ENCODE measurements at places on chromosomes 12 and 14.

- DNase-seq: peak; percentile 96
Measured at GRCh38 chr12:46160101-46160980, 108.5 kb downstream of the SLC38A1 start.

- no peak for DNase-seq
Measured at GRCh38 chr12:93447555-93448290, 6.0 kb upstream of the UBE2N start.

- DNase-seq: no peak
Measured at GRCh38 chr12:47650469-47650868, 55.4 kb downstream of the RPAP3 start.

GRCh38 chr12:82691513-82691912 lies 4.8 kb downstream of the TMTC2 start:
- no peak for DNase-seq

- DNase-seq: no peak
Measured at GRCh38 chr14:94483071-94483451, 7.1 kb upstream of the SERPINA9 start.

DNA sequence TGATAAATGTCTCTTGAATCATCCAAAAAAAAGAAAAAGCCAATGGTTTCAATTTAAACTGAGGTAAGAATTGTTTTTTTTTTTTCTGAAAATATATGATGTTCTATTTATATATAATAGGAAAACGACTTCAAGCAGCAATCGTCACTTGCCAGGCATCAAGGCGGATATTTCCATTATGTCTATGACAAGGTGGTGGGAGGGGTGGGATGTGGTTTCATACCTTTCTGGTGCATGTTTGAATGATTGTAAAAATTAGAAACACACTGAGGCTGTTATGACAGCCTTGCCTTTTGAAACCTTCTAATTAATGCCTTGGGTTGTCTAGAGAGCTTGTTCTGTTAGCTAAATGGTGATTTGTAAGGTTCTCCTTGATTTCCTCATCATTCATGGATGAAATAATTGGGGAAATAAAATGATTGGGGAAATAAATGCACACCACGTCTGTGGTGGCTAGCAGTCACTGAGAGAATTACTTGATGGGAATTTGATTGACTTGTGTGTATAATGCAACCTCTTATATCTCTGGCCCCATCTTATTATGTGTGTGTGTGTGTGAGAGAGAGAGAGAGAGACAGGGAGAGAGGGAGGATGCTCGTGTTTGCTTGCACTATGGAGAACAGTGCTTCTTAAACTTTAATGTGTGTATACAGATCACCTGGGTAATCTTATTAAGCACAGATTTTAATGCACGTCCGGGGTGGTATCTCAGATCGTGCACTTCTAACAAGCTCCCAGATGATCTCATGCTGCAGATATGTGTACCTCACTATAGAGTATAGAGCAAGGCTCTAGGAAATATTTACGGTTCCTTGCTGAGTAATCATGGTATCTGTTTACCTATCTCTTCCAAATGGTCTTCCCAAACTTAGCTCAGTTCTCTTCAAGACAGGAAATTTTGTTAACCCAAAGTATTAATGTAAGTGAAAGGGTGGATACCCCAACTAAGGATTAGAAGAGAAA lies 502.6 kb downstream of the DIO2 start:
- DNase-seq: no peak

- DNase-seq: no peak
Measured at GRCh38 chr14:28813810-28814209, 47.2 kb downstream of the FOXG1 start.

GRCh38 chr12:75900781-75901254 lies 130.8 kb downstream of the PHLDA1 start:
- no peak for DNase-seq

DNA sequence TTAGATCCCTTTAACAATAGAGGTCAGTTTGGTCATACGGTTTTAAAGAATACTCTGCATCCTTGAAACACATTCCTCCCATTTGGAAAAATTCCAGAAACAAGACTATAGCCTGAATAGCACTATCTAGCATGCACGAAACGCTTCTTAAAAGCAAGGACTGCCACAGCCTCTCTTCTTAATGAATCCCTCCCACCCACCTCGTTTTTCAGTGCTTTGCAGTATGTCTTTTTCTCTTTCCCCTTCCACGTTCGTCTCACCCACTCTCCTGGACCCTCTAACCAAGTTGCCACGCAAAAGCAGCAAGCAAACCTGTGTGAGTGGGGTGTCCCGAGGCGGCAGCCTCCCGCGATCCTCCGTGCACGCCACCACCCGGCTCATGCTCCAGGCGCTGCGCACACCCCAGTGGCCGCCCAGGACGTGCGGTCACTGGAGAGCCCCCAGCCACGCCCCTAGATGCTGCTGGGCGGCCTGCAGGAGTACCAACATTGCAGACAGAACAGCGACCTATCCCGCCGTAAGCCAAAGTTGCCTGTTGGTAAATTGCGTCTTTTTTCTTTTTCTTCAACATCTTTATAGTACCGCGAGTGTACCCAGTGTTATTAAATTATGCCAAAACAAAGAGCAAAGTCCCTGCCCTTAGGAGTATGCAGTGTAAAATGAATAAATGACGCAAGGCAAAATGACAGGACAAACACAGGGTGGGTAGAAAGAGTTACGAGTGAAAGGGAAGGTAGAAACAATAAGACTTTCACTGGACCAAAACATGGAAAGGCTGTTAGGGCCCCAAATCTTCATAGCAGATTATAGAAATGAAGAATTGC lies at the start of gene SLC38A4:
SLC38A4 (minus strand) TSS at position 407 of the 824 bp plus-strand sequence. CDS start 32,926 bp downstream, outside the sequence.
- DNase-seq: peak; percentile 7

- no peak for DNase-seq
Measured at GRCh38 chr14:39446131-39446744, 14.0 kb upstream of the FBXO33 start.

Data from AG09319 (cell line).